ENCODE measurements at places on chromosomes 5 and 9. TPM values are rescaled to one million over a fixed set of nuclear protein-coding genes. Genes with fewer than 3 reads are reported as not detected.

GRCh38 chr9:113690055-113690740, 185.9 kb upstream of the ZNF618 start:
- H3K27me3 ChIP-seq, result peaks cover 76% of the 10 kb centered on the region
- no peak for DNase-seq
- H3K27ac ChIP-seq, result no peak overlapping the region
- H3K4me1 ChIP-seq, result peaks cover 12% of the 10 kb centered on the region
- no peaks in the 10 kb centered on the region for H3K36me3 ChIP-seq
- no peak overlapping the region for H3K4me3 ChIP-seq

DNA sequence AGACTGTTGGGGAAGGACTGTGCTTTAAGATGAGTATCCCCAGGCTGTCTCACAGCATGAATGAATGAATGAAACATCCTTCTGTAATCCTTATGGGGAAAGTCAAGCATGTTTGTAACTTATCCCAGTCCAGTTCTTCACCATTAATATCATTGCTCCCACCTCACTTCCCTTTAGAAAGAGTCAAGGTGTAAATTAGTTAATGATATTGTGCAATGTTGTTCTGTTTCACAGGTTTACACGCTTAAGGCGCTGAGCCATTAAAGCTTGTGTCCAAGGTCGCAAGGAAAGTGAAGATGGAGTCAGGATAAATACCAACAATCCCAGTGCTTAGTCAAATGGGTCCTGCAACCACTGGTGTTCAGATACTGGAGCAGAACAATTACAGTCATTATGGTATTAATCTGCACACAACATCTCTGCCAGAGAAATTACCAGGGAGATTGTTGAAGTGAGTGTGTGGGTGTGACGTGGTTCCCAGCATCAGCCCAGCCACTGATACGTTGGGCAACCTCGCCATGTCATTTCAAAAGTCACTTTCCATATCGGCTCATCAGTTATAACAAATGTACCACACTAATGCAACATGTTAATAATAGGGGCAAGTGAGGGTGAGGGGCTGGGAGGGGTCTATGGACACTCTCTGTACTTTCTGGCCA, 1.5 kb upstream of the MYO10 start:
- H3K4me3 ChIP-seq, result no peak overlapping the region
- no peak overlapping the region for H3K27ac ChIP-seq

DNA sequence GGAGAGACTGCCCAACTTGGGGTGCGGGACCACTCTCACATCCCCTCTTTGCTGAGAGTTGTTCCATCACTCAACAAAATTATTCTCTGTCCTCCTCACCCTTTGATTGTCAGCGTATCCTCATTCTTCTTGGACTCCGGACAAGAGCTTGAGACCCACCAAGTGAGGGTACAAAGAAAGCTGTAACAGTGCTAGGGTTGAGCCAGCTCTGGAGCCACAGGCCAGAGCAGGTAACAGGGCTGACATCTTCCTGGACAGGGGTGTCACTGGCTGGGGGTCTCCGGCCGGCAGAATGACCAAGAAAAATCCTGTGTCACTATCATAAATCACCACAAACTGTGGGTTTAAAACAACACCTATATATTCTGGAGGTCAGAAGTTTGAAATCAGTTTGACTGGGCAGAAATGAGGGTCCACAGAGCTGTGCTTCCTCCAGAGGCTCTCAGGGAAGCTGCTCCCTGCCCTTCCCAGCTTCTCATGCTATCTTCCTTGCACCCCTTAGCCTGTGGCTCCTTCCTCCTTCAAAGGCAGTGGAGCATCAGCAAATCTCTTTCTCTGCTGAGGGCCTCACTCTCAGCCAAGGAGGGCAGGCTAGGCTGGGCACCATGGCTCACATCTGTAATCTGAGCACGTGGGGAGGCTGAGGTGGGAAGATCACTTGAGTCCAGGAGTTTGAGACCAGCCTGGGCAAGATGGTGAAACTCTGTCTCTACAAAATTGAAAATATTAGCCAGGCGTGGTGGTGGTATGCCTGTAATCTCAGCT, 4.1 kb upstream of the BBLN start:
- H3K27ac ChIP-seq, result no peak overlapping the region
- no peak overlapping the region for H3K4me3 ChIP-seq
- no peaks in the 10 kb centered on the region for H3K36me3 ChIP-seq
- H3K4me1 ChIP-seq, result peaks cover 7% of the 10 kb centered on the region
- no peaks in the 10 kb centered on the region for H3K27me3 ChIP-seq

The RUSC2 gene
- 2.4 TPM for total RNA-seq

The PCDHB10 gene
- not detected for total RNA-seq

The PRDM9 gene
- not detected for total RNA-seq

DNA sequence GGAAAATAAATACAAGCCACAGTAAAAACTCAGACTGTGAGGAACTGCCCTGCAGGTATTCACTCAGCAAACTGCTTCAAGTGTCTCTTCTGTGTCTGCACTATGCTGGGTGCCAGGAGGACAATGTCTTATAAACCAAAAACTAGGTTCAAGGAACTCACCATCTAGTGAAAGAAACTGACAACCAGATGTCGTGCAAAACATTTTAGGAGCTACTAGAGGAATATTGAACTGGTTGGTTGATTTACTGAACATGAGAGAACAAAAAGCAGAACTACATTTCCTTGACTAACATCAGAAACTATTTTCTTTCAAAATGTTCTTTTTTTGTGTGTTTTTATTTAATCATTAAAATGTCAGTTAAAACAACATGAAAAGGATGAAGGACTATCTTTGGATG, 35.2 kb downstream of the ZNF366 start:
- H3K4me1 ChIP-seq, result no peaks in the 10 kb centered on the region
- no peak overlapping the region for H3K4me3 ChIP-seq
- no peak for DNase-seq
- no peak overlapping the region for H3K27ac ChIP-seq

All from activated naive CD8-positive, alpha-beta T cell treated with anti-CD3 and anti-CD28 coated beads for 36 hours (primary cell).